ENCODE measurements at places on chromosomes 6 and 20. TPM values are rescaled to one million over a fixed set of nuclear protein-coding genes. Genes with fewer than 3 reads are reported as not detected.

Gene EBF4
- 2.8 TPM for total RNA-seq

Gene B3GAT2
- not detected for total RNA-seq

DNA sequence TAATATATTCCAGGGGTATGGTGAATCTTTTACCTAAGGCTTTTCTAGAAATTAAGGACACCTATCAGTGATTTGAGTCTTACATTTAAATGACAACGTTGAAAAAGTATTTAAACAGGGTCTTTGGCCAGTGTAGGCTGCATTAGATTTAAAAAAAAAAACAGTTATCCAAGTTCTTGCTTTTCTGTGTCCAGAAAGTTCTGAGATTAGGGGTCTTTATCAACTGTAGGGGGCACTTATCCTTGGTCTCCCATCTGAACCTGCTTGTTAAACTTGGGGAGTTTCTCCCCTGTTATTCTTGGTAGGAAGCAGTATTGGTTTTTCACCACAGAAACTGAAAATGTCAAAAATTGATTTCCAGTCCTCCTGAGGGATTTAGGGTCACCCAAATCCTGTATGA is 155.9 kb upstream of the ZNF217 start:
- H3K4me3 ChIP-seq, result no peak overlapping the region
- no peak for DNase-seq
- H3K4me1 ChIP-seq, result no peaks in the 10 kb centered on the region
- H3K27me3 ChIP-seq, result no peaks in the 10 kb centered on the region

DNA sequence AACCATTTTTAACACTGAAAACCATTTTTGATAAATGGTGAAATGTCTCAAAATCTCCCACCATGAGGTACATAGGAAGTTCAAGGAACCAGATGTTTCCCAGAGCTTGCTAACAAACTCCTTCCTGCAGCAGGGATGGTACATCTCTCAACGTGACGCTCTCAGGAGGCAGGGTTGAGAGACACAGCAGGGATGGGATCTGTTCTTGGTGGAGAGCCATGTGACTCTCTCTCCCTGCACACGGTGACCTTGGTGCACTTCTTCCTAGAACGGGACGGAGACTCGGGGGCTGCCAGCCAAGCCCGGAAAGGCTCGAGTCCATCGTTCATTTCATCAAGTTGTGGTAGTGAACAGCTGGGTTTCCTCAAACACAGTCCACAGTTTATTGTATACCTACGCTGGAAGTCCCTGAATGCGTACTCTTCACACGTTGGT is 94.2 kb downstream of the FAM50B start:
- H3K27me3 ChIP-seq, result no peaks in the 10 kb centered on the region
- DNase-seq, result no peak
- H3K4me3 ChIP-seq, result no peak overlapping the region
- H3K27ac ChIP-seq, result no peak overlapping the region
- H3K36me3 ChIP-seq, result no peaks in the 10 kb centered on the region

Gene WRNIP1
- 19.6 TPM for total RNA-seq

DNA sequence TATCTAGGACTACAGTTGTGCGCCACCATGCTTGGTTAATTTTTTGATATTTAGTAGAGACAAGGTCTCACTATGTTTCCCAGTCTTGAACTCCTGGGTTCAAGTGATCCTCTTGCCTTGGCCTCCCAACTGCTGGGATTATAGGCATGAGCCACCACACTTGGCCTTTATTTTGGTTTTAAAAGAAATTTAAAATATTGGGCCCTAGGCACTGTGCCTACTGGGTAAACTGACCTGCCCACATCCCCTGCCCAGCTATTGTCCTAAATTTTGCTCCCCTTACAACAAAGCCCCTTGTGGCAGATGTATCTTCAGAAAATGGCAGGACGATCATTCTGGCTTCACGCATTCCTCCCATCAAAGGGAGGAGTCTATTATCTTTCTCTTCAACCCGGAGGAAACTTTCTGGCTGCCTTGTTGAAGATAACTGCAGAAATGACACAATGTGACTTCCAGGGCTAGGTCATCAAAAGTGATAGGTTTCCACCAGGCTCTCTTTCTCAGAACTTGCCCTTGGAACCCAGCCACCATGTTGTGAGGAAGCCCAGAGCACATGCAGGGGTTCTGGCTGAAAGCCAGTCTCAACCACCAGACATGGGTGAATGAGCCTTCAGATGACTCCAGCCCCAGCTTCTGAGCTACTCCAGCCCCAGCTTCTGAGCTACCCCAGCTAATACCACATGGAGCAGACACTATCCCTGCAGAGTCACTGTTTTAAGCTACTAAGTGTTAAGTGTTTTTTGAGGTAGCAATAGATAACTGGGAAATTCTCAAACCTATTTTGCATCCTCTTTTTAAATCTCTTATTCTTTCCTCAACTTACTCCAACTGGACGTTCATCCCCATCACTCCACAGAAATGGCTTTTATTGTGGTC is 4.6 kb upstream of the GUCA1B start:
- no peaks in the 10 kb centered on the region for H3K27me3 ChIP-seq
- no peaks in the 10 kb centered on the region for H3K4me1 ChIP-seq
- no peak overlapping the region for H3K4me3 ChIP-seq
- no peak for DNase-seq
- no peak overlapping the region for H3K27ac ChIP-seq

Gene BMP7
- not detected for total RNA-seq

GRCh38 chr6:28907394-28907793 is 16.4 kb downstream of the TRIM27 start:
- H3K36me3 ChIP-seq, result peaks cover 71% of the 10 kb centered on the region
- H3K4me1 ChIP-seq, result no peaks in the 10 kb centered on the region
- H3K27me3 ChIP-seq, result no peaks in the 10 kb centered on the region
- H3K27ac ChIP-seq, result no peak overlapping the region
- H3K4me3 ChIP-seq, result no peak overlapping the region
- DNase-seq, result no peak

DNA sequence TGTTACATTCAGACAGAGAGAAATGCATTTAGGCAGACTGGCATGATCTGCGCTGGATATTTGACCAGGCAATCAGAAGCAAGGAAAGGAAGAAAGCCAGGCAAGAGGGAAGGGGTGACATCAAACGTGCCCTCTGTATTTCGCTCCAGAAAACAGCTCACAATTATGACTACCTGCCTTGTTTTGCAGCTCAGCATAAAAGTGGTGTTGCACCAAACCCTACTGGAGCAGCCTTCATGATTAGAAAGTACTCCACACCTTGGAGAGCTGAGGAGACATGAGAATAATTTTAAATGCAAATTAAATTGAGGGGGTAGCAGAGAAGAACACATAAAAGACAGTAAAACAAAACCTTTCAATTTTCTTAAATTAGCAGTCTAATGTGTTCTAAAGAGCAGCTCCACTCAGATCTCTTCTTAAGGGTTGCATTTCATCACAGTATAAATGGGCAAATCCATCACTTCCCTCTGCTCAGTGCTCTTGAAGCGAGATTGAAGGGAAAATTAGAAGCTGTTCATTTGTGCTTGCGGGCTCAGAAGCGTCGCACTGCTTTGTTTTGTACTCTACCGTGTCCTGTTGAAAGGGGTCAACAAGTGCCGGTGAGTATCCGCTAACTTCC is at the start of gene PHACTR1:
PHACTR1 (plus strand) TSS at position 470 of the 619 bp plus-strand sequence.
- H3K4me3 ChIP-seq, result no peak within 1 kb of the TSS
- no peak for DNase-seq
- H3K27me3 ChIP-seq, result peaks cover 6% of the 10 kb centered on the region

GRCh38 chr6:129853996-129854711 is 7.0 kb downstream of the TMEM244 start:
- H3K27ac ChIP-seq, result no peak overlapping the region
- no peak overlapping the region for H3K4me3 ChIP-seq
- no peaks in the 10 kb centered on the region for H3K4me1 ChIP-seq
- no peak for DNase-seq

Gene SLC16A10
- total RNA-seq, result 15.8 TPM

- peak; percentile 55 for DNase-seq
- H3K36me3 ChIP-seq, result no peaks in the 10 kb centered on the region
- no peaks in the 10 kb centered on the region for H3K27me3 ChIP-seq
- peak overlapping the region; percentile 91 for H3K27ac ChIP-seq
These were observed 39.2 kb downstream of the GNAS start for GRCh38 chr20:58891718-58892140.

DNA sequence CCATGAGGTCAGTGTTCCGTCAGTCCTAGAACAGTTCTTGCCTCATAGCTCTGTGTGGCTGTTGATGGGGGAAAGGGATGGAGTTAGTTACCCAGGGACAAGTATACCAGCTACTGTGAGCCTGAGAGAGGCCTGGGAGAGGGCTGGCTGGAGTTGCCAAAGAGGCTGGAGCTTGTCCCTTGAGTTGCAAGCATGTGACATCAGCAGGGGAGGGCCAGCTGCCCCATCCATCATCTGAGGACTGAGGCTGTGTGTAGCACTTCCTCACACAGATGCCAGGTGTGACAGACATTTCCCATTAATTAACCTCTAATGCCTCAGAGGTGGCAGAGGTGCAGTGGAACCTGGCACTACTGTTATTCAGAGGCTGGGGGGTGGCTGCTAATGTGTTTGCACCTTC is 131.6 kb downstream of the PHACTR3 start:
- no peaks in the 10 kb centered on the region for H3K36me3 ChIP-seq
- H3K27me3 ChIP-seq, result no peaks in the 10 kb centered on the region
- no peak overlapping the region for H3K4me3 ChIP-seq
- no peak overlapping the region for H3K27ac ChIP-seq

DNA sequence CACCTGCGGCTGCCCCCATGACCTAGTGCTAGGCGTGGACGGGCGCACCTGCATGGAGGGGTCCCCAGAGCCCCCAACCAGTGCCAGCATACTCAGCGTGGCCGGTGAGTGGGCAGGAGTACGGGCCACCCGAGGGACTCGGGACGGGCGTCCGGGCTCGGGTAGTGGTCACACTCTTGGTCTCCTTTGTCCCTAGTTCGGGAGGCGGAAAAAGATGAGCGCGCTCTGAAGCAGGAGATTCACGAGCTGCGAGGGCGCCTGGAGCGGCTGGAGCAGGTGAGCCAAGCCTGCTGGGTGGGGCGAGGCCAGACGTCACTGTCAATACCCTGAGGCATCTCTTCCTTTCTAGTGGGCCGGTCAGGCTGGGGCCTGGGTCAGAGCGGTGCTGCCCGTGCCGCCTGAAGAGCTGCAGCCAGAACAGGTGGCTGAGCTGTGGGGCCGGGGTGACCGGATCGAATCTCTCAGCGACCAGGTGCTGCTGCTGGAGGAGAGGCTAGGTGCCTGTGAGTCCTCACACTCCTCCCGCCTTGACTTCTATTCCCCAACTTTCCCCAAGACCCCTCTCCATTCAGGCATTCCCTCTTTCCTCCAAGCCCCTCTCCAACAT is 2.9 kb downstream of the EGFL8 start:
- DNase-seq, result no peak
- H3K4me3 ChIP-seq, result no peak overlapping the region
- H3K27ac ChIP-seq, result no peak overlapping the region

DNA sequence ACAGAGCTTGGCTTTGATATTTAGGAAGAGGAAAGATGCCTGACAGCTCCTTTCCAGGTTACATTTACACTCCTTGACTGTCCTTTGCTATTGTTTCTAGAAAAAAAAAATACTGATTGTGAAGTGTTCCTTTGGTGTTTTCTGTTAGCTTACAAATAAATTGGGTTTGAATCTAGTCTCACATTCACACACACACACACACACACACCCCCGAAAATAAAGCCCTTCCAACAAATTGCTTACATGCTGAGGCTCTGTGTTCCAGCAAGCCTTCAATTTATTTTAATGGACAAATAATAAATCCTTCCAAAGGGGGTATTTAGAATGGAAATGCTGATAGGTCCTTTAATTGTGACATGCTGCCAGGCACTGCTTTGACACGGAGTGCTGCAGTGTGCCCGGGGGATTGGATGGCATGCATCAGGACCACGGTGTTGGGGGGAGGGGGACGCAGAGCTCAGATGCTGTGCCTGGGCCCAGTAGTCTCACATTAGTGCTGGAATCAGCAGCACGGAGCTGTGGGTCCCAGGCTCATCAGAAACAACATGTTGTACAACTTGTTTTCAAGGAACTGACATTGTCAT is 199.9 kb downstream of the CD83 start:
- no peaks in the 10 kb centered on the region for H3K27me3 ChIP-seq
- no peak overlapping the region for H3K4me3 ChIP-seq
- no peak for DNase-seq

DNA sequence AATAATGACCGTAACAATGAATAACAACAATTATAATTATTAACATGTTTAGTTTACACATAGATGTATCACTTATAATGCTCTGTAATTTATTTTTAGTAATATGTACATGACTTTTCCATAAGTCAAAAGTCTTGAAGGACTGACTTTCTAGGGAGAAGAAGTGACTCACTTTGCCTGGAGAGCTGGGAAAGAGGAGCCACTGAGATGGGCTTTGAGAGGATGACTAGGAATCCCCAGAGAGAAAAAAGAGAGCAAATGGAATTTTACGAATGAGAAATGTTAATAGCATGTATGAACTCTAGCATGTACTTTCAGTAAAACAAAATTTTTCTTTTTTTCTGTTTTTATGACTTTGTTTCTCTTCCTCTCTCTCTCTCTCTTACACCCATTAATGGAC is 67.8 kb upstream of the RALY start:
- no peak overlapping the region for H3K27ac ChIP-seq
- H3K27me3 ChIP-seq, result no peaks in the 10 kb centered on the region
- no peaks in the 10 kb centered on the region for H3K36me3 ChIP-seq
- no peak for DNase-seq
- H3K4me3 ChIP-seq, result no peak overlapping the region

GRCh38 chr6:154945271-154945890 is 49.7 kb upstream of the TIAM2 start:
- no peak overlapping the region for H3K4me3 ChIP-seq
- no peaks in the 10 kb centered on the region for H3K36me3 ChIP-seq
- DNase-seq, result no peak
- no peaks in the 10 kb centered on the region for H3K27me3 ChIP-seq
- H3K27ac ChIP-seq, result no peak overlapping the region

DNA sequence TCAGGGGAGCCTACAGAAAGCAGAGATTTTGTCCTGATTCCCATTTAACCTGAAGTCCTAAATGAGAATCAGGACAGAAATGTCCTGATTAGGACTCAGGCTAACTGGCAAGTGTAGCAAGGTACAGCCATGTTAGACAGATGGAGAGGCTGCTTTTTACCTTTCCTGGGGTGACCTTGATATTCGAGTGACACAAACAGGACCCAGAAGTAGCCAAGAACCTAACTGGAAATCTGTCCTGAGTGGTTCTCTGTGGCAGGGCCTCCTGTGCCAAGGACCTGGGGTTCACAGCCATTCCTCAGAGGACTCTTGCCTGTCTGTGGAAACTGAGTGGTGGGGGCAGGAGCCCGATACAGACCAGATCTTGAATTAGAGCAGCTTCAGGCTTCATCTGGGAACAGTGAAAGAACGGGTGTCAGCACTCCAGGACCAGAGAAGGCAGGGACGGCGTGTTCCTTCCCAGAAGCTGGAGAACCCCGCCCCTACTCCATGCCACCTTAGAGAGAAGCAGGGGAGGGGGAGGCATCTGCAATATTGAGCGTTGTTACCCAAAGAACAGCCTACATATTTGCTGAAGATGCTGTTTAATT is 4.3 kb upstream of the FUCA2 start:
- no peak for DNase-seq
- H3K27me3 ChIP-seq, result no peaks in the 10 kb centered on the region
- no peaks in the 10 kb centered on the region for H3K36me3 ChIP-seq

All from right lobe of liver (tissue), 6 donors.